ENCODE measurements at places on chromosomes 6 and 20. TPM values are rescaled to one million over a fixed set of nuclear protein-coding genes. Genes with fewer than 3 reads are reported as not detected.

Gene PDYN
- total RNA-seq: not detected

Gene HLA-DMA
- 65.3 TPM for total RNA-seq

Gene F13A1
- total RNA-seq: 61.0 TPM

Gene WFDC5
- total RNA-seq: 0.78 TPM

- no peak for DNase-seq
These were observed 35.4 kb downstream of the CEP250 start for GRCh38 chr20:35490736-35491181.

DNA sequence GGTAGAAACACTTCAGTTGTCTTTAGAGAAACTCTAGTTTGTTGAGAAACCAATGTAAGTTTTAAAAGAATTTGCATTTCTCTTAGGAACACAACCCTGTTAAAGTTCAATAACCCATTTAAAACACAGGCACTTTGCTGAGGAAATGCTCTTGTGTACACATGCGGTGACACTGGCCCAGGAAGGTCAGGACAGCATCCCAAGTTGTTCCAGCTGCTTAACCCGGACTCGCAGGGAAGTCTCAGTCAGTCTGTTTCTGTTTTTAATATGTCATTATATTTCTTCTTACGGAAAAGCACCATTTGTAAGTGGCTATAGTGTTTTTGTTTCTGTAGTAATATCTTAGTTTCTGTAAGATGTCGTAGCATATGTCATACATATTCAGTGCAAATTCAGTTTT is 36.9 kb downstream of the RIN2 start:
- no peak for DNase-seq

GRCh38 chr6:33781131-33781975 is 7.6 kb downstream of the LEMD2 start:
- DNase-seq: no peak

GRCh38 chr6:33677143-33677660 is 34.3 kb downstream of the UQCC2 start:
- DNase-seq: no peak

DNA sequence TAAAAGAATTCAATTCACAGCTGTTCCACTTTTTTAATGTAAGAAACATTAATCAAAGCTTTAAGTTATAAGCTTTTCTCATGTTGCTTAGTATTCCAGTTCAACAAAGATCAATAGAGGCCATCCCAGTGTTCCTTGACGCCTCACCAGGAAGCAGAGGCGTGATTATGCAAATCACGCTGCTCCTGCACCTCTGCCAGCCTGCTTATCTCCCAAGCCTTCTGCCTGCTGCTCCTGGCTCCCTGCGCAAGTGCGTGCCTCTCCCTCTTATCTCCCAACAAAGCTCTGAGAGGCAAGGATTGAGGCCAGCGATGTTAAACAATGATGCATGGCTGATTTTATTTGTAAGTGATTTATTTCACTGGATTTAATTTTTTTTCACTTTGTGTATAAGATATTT is 42.8 kb downstream of the INSM1 start:
- DNase-seq: no peak

DNA sequence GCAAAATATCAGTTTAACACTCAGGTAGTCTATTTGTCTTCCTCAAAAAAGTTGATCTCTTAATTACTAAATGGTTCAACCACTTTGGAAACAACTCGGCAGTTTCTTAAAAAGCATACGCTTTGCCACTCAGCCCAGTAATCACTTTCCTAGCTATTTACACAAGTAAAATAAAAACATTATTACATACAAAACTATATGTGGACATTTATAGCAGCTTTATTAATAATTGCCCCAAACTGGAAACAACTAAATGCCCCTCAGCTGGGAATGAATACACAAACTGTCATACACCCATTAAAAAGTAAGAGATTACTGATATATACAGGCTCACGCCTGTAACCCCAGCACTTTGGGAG is 7.4 kb downstream of the EEF1A1 start:
- no peak for DNase-seq

GRCh38 chr6:17987447-17987696 is at the start of gene KIF13A:
Gene KIF13A (minus strand): TSS chr6:17987635. CDS start chr6:17987463, 172 bp downstream.
- no peak for DNase-seq

DNA sequence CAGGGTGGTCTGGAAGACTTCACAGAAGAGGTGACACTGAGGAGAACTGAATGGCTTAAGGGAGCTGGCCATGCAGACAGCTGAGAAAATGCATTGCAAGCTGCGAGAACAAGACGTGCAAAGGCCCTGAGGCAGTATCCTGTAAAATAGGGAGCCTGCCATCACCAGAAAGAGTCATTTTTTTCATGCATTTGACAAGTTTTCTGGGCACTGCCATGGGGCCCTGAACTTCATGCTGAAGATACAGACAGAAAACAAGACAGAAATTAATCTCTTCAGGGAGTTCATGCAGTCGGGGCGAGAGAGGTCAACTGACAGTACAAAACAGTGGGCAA is 28.9 kb upstream of the NFATC2 start:
- no peak for DNase-seq

GRCh38 chr6:12403947-12404647 is 113.9 kb downstream of the EDN1 start:
- no peak for DNase-seq

DNA sequence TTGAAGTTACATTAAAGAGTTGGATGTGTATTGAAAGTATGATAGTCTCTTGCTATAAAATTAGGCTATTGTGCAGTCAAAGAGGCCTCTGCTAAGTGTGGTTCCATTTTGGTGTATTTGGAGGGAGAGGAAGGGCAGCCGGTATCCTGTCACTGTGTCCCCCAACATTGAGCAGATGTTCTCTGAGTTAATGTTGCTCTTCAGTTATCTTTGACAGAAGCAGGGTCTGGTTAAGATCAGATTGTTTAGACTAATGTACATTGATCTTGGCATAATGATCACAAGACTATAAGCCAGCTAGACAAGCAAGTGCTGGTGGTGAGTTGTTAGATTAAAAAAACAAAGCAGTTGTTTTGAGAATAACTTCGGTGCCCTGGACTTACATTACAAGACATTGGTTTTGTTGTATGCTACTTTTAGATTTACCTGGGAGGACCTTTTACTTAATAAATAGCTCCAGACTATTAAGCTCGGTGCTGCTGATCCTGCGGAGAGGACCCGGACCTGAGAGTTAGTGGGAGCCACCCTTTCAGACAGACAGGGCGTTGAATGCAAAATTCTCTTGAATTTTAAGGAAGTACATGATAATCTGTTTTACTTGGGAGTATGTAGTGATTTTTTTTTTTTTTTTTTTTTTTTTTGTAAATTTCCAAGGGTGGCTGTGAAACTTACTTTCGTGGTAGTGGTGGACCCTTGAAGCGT is 97.8 kb downstream of the JARID2 start:
- no peak for DNase-seq

GRCh38 chr6:41682497-41683272 is 44.4 kb downstream of the MDFI start:
- DNase-seq: no peak

GRCh38 chr6:22364306-22364705 is 67.5 kb upstream of the PRL start:
- no peak for DNase-seq

- no peak for DNase-seq
These were observed 185.4 kb downstream of the BCAS1 start for GRCh38 chr20:53884859-53885541.

Measured in ureter (tissue), 1 donor.